ENCODE measurements at places on chromosomes 12 and 14.

DNA sequence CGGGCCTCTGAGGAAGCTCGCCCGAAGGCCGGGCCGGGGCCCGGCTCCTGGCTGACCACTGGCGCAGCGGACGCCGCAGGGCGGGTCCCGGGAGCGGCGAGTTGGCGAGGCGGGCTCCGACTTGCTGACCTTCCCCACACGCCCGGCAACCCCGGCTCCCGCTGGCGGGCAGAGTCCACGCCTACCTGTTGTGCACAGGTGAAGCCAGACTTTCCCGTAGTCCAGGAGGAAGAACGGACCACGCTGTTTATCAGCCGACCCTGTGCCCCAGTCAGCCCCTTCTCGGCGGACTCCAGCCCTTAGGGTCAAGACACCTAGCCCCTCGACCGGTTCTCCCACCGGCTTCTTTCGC is 407 bp downstream of the HEATR5A start:
- DNase-seq: no peak

GRCh38 chr14:71856199-71856919 is 75.9 kb upstream of the RGS6 start:
- no peak for DNase-seq

DNA sequence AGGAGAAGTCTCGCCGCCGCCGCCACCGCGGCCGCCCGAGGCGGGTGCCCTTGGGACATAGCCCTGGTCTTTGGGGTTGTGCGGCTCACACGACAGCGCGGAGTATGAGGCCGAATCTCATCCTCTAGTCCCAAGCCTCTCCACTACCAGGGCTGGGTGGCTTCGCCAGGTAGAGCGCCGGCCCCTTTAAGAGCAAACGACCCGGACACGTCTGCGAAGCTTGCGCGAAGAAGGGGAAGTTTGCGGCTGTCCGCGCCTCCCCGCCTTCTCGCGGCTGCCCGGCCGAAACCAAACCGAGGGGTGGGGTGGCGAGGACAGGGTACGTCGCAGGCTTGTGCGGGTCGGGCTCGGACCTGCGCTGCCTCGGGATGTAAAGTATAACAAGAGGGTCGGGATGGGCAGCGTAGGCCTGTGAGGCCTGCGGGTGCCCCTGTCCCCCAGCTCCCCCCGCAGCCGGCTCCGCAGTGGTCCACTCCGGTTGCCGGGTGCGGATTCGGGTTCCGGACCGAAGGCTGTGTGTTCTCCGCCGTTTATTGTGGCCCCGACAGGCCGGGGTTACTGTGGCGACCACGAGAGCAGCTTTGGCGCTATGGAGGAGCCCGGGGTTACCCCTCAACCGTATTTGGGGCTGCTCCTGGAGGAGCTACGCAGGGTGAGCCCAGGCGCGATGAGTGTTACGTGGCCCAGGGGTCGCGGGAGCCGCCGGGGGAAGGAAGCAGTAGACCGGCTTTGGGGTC is 33.3 kb downstream of the MIA2 start:
- DNase-seq: peak; percentile 57

GRCh38 chr14:60753264-60754119 is 18.9 kb downstream of the MNAT1 start:
- peak; percentile 19 for DNase-seq

DNA sequence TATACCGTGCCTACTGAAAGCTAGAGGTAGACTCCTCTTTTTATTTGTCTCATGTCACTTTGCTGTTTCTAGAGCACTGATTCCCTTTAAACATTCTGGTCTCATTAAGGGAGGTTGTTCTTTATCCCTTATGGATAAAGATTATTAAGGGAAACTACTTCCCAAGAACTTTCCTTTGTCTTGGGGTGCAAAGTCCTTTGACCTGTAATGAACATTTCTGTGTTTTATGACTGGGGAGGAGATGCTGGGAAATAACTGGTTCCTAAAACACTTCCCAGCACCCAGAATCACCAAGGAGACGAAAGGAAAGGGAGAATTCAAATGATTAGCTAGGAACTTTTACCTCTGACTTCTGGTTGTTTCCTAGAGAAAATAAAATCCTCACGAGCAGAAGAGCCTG is 63.2 kb upstream of the ACTN1 start:
- no peak for DNase-seq

DNA sequence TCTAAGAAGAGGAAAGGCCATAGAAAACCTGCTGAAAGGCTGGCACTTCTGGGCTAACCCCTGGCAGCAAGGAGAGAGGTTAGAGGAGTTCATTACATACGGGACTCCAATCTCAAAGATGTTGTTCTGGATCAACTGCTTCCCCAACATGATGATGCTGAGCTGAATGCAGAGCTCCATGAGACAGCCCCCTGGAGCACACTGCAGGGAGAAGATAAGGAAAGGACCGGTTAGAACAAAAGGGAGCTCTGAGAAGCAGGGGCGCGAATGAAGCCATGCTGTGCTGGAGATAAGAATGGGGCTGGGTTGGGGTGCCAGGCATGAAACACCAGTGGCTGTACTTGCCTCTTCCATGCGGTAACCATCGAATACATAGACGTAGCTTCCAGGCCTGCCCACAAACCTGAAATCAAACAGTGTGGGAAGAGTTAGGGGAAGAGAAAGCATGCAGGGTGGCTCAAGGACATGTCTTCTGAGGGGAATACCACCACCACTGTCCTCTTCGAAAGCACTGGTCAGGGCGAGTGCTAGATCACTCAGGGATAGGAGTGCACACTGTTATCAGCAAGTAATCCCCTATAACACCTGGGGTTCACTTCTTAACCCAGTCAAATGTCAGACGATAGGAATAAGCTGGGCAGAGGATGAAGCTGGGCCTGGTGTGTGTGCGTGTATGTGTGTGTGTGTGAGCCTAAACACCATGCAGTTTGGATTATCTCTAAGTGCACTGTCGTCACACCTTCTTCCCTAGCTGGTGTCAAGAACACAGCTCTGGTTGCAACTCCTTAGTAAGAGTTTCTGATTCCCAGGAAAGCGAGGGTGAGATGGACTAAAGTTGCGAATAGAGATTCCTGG is 180.9 kb downstream of the NTF3 start:
- DNase-seq: no peak

- DNase-seq: peak; percentile 56
Measured at GRCh38 chr12:25276199-25276937, 25.6 kb upstream of the KRAS start.

GRCh38 chr12:111342376-111342775 is 26.5 kb downstream of the PHETA1 start:
- no peak for DNase-seq

DNA sequence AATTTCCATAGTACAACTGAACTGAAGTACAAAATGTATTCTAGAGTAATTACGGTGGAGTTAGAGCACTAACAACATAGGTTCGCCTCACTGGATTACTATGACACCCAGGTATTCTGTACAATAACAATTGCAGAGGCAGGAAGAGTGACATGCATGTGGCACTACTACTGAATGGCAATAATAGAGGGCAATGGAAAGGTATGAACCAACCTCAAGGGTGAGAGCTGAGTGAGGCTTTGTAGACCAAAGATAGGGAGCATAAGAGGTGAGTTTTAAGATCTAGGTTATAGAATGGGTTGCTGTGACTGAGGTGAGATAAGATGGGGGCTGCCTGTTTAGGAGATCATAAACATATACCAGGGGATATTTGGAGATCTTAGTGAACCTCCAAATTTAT is 343.1 kb downstream of the PCNX1 start:
- DNase-seq: no peak

DNA sequence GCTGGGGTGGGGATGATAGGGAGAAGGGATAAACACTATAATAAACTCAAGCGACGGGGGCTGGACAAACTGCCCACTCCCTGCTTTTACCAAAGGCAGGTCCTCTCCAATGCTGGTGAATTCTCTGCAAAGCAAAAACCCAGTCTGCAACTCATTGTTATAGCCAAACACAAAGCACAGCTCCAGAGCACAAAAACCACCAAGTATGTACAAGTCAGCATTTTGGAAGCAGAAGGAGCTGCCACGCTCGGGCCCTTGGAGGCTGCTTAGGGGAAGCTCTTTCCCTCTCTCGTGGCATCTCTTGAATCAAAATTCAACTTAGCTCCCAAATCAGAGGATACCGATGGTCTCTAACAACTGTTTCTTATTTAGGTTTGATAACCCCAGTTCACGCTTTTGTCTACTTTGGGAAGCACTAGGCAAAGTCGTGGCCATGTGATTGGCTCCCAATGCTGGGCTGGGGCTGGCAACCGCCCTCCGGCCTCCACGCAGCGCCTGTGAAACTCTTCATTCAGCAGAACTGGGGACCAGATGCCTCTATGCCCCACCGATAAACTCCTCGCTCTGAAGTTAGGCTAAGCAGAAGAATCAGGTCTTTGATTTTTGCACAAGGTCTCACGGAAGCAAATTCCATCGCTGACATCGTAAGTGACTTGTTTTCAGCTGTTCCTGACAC is 158.5 kb upstream of the FOXN3 start:
- DNase-seq: no peak

GRCh38 chr14:71652368-71652767 is 279.9 kb upstream of the RGS6 start:
- DNase-seq: no peak

DNA sequence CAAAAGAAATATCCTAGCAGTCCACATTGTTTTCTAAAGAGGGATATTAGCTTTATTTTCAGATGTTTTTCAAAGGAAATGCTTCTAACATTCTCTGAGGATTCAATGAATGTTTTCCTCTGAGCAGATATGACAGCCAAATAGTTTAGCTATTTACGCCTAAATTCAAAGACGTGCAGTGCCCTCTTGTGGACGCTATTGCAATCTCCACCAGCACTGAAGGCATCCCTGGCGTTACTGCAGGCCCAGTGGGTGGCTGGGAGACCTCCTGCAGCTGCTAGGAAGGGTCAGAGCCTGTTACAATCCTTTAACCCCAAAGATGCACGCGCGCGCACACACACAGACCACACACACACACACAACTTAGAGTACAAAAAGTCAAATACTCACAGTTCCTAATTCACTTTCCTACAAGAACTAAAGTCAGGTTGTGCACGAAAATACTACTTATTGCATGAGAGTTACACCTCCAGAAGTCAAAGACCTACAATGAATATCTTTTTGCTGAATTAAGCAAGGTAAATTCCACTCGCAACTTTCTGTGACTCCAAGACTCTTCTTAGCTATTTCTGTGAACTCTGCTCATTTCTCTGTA is 589.3 kb upstream of the TMEM132C start:
- peak; percentile 3 for DNase-seq

DNA sequence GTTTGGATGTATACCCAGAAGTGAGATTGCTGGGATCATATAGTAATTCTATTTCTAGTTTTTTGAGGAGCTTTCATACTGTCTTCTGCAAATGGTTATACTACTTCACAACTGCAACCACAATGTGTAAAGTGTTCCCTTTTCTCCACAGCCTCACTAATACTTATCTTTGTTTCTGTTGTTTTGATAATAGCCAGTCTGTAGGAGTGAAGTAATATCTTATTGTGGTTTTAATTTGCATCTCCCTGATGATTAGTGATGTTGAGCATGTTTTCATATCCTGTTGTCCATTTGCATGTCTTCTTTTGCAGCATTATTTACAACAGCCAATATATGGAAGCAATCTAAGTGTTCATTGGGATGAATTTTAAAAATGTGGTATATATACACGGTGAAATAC is 29.9 kb downstream of the GABARAPL1 start:
- DNase-seq: no peak

GRCh38 chr12:46084666-46085631 is 94.6 kb upstream of the SCAF11 start:
- no peak for DNase-seq

DNA sequence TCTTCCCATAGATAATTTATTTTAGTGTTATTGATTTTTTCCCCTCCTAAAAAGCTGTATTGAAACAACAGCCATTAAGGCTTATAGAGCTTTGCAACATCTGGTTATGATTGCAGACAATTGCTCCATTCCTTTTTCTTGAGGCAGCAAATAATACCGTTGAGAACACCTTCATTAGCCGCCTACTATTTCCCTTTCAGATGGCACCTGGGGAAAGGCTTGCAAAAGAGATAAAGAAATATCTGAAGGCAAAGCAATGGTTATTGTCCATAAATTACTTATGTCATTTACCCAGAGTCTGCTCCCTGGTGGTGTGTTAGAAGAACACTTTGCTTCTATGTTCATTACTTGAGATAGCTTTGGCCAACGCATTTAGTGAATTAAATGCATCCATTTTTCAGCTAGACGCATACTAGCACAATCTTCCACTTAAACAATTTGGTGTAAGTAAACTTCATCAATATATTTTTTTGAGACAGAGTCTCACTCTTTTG is 377.8 kb downstream of the KCNH5 start:
- DNase-seq: no peak

GRCh38 chr12:92421701-92422100 is 276.1 kb upstream of the BTG1 start:
- no peak for DNase-seq

GRCh38 chr14:99686557-99687283 is 2.6 kb downstream of the CYP46A1 start:
- no peak for DNase-seq

DNA sequence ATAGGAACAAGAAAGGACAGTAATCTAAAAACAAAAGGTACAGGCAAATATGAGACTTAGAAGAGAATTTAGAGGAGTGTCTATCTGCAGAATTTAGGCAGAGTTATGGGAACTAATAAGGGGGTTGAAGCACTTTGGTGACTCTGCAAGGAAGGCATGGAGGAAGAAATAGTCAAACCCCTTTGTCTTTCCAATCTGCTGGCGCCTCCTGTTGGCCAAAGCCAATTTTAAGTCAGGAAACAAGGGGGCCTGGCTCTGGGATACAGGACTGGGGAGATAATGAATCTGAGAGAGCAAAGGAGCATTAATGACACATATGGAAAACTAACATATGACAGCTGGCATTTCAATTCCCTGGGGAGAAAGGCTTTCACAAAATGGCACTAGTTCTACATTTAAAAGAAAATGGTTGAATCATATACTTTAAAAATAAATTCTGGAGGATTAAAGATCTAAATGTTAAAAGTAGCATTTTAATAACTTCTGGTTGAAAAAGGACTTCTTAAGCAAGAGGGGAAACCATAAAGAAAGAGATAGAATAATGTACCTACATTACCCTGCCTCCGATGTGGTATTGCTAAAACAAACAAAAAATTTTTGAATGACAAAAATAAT is 48.5 kb upstream of the CSRP2 start:
- no peak for DNase-seq

GRCh38 chr12:113261847-113262470 is 40.7 kb downstream of the TPCN1 start:
- DNase-seq: no peak

DNA sequence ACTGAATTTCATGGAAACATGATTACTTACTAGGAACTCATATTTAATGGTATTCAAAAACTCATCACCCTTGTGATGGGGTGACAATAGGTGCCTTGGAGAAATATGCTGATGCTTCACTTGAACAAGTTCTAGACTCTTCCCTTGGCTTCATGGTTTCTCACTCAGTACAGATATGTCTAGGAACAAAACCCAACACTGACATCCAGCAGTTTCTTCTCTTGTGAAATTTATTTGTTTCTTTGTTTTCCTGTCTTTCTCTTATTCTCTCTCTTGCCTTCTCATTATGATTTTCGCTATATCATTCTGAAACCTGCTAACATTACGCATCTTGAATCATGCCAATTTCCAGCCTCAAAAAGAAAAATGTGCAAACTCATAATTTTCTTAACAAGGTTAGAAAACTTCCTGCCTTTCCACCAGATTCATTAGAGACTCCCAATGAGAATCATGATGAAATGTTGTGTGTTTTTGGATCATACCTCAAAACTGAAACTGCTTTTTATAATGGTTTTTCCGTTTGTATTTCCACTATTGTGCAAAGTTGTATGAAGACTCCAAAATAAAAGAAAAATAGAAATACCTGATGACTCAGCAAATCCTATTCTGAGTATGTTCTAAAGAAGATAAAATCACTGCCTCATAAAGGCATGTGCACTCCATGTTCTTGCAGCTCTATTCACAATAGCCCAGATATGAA is 1021.5 kb downstream of the TMEM121 start:
- DNase-seq: no peak

GRCh38 chr12:69516950-69517349 is 46.8 kb downstream of the FRS2 start:
- no peak for DNase-seq

Measured in stimulated activated CD4-positive, alpha-beta T cell treated with anti-CD3 and anti-CD28 coated beads, Interleukin-12 subunit alpha, Interleukin-12 subunit beta, amount 100 ng/mL, for 24 hours (primary cell).